Naive thymus-derived CD8-positive, alpha-beta T cell (primary cell): ENCODE measurements at places on chromosomes 5 and 9. TPM values are rescaled to one million over a fixed set of nuclear protein-coding genes. Genes with fewer than 3 reads are reported as not detected.

Gene OCLN
- 4.7 TPM for total RNA-seq

Gene POU5F2
- 1.7 TPM for total RNA-seq

Gene SERF1A
- total RNA-seq, result 9.5 TPM

Gene IFNK
- not detected for total RNA-seq

Gene GAPT
- total RNA-seq, result 2.0 TPM

Gene RFX3
- total RNA-seq, result 25.0 TPM

Gene GARIN3
- total RNA-seq, result not detected

Gene FGFR4
- 3.0 TPM for total RNA-seq

Gene GCNT1
- total RNA-seq, result 3.4 TPM

Gene FBXL7
- not detected for total RNA-seq

Gene TBC1D2
- 6.9 TPM for total RNA-seq

Gene IL13
- total RNA-seq, result 0.31 TPM

Gene OLFM1
- not detected for total RNA-seq

Gene SAXO1
- total RNA-seq, result 0.38 TPM

Gene NRG2
- total RNA-seq, result 0.26 TPM

Gene GPR107
- 21.9 TPM for total RNA-seq

Gene PCDHGA12
- total RNA-seq, result not detected

Gene FAM169A
- total RNA-seq, result 23.7 TPM

Gene GDNF
- total RNA-seq, result not detected

Gene GPR21
- 0.60 TPM for total RNA-seq

Gene GPR151
- total RNA-seq, result not detected

Gene NTNG2
- total RNA-seq, result 10.8 TPM

Gene ADAMTS6
- total RNA-seq, result 7.7 TPM

Gene APBA1
- 1.2 TPM for total RNA-seq

Gene MPDZ
- not detected for total RNA-seq
